ENCODE measurements at places on chromosomes 2 and 18.

- DNase-seq: no peak
Observed at GRCh38 chr2:216820709-216821108, 39.2 kb downstream of the TNP1 start.

DNA sequence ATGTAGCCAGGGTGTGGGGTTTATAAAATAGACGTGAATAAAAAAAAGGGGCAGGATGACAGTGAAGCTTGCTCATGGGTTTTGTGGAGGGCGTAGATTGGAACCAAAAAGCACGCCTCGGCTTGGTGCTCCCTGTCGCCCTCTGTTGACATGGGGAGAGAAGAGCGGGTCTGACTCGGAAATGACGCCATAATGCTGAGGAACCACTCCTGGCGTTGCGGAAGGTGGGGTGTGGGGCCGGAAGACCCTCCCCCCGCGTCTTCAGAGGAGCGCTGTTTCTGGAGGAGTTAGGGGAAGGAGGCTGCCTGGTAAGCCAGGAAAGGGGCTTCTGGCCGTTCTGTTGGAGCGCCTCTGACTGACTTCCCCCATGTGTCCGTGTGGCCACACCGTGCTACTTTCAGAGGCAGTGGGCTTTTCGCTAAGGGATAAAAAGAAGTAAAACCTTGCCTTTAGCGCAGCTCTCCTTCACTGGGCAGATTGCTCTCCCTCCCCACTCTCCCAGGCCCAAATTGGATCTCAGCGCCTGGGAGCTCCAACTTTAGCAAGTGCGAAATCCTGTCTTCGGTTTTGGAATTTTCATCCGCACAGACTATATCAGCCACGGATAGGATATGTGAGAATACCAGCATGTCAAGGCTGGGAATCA, 42.8 kb downstream of the PLEKHA3 start:
- peak; percentile 78 for DNase-seq

DNA sequence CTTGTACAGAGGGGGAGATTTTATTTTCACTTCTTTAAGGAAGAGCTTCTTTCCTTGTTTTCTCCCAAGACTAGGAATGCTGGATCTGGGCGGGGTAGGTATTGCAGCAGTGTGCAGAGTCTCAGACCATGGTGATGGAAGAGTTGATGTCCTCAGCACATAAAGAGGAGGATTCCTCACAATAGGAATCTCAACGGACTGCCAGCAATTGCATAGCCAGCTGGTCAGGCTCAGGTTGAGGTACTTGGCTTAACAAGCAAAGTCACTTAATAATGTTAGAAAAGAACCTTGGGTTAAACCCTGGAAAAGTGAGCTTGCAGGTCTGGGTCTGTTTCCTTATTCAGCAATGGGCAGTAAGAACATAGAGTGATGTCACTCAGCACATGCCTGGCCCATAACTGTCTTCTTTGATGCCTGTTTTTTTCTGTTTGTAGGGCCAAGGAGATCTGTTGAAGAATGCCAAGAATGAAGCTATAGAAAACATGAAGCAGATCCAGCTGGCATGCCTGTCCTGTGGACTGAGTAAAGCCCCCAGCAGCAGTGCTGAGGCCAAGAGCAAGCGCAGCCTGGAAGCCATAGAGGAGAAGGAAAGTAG, 342.1 kb downstream of the PLCL1 start:
- DNase-seq: no peak

GRCh38 chr18:46657115-46657955, at the start of gene LOXHD1:
TSS of gene LOXHD1 (minus strand) at chr18:46657220. CDS start at chr18:46657033, 187 bp downstream.
- no peak for DNase-seq

DNA sequence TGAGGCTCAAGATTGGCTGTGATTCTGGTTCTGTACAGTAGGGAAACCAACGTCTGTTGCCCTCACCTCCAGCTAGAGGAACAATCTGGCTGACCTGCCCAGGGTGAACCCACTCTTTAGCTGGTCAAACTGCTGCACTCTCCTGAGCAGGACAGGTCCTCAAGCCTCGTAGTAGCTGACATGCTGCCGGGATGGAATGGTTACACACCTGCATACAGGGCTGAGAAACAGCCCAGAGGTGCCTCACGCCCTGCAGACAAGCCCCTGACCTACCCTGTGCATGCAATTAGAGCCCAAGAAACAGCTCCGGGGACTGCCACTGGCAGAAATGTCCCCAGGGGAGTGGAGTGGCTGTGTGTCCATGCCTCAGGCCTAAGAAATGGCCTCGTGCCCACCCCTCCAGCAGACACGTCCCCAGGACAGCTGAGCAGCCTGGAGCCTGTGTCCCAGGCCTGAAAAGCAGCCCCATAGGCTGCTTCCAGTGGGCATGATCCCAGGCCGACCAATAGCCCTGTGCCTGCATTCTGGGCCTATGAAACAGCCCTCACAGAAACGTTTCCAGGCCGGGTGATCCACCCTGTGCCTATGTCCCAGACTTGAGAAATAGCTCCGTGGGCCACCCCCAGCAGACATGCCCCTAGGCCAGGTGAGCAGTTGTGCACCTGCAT, 25.4 kb downstream of the BOLL start:
- DNase-seq: no peak

DNA sequence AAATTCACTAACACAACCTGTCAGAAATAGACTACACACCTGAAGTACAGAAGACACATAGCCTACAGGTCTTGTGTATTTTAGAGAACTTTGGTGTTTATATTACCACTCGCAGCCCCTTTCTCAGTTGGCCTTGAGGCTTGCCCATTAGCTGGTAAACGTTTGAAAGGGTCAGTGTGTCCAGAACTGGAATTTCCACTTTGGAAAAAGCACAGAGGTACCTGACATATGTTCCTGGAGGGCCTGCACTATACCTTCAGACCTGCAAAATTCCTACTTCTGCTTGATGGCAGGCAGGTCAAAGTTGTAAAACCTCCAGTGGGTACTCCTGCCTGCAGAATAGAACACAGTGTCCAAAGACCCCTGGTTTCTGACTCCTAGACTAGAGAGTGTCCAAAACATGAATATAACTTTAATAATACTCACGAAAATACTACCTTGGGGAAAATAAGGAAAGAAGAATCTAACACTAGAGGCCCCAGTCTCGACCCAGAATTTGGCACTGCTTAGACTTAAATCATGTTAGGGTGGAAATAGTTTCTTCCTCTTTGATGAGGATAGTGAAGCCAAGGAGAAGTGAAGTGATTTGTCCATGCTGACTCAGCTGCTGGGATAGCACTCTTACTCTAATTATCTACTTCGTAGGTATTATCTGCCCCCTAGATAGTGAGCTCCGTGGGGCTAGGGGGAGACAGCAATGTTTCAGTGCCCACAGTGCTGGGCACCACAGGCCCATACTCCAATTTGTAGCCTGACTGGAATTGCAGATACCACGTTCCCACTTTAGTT, 2.8 kb downstream of the KCTD1 start:
- DNase-seq: no peak

DNA sequence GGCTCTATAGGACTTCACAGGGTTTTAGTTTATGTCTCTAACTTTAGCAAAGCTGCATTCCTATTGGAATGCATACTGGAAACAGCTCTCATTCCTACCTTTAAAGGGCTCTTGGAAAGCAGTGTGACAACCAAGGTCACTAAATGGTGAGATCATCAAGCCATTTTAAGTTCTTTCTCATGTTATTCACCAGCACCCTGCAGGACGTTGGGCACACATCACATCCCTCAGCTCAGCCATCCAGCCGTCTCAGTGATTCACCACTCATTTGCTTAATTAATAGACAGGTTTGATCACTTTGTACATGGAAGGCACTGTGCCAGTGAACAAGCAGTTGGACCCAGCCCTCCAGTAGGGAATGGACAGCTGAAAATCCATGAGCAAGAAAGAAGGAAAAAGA, 32.2 kb upstream of the RBM44 start:
- no peak for DNase-seq

- DNase-seq: no peak
Observed at GRCh38 chr2:102453501-102453900, 19.5 kb upstream of the SLC9A4 start.
